ENCODE measurements at places on chromosomes 1 and 21.

- DNase-seq: no peak
Observed at GRCh38 chr1:162088281-162088969, 18.9 kb downstream of the NOS1AP start.

DNA sequence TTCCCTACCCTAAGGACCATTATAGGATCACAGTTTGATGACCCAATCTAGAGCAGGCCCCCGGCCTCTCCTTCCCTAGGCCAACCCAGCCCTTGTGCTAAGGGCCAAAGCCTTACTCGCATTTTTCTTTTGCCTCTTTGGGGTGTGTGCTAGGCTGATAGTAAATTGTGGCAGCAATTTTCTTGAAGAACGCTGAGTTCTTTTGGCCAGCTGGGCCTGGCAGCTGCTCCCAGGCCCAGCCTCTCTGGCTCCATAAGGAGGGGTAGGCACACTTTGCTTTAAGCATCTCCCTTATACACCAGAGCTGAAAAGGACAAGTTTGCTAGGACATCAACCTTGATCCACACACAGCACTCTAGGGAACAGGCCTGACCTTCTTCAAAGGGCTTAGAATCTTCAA is 4.2 kb downstream of the OLFML2B start:
- no peak for DNase-seq

GRCh38 chr1:41791667-41792484 is 126.8 kb downstream of the HIVEP3 start:
- no peak for DNase-seq

GRCh38 chr1:71200503-71200902 is 119.7 kb upstream of the ZRANB2 start:
- DNase-seq: no peak

DNA sequence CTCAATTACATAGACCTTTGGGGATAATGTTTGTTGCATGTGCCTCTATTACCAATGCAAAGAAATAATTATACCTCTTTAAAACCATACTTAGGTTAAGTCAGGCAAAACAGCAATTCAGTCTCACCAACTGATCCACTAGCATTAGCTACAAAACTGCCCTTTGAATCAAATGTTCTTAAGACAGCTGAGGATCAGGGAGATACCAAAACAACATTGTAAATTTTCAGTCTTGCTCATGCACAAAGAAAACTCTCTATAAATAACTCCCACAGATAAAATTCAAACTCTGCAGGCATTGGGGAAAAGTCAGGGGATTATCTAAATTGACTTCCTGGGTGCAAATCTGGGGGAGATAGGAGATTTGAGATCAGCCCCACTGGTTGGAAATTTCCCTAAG is 100.9 kb upstream of the DPT start:
- DNase-seq: no peak

DNA sequence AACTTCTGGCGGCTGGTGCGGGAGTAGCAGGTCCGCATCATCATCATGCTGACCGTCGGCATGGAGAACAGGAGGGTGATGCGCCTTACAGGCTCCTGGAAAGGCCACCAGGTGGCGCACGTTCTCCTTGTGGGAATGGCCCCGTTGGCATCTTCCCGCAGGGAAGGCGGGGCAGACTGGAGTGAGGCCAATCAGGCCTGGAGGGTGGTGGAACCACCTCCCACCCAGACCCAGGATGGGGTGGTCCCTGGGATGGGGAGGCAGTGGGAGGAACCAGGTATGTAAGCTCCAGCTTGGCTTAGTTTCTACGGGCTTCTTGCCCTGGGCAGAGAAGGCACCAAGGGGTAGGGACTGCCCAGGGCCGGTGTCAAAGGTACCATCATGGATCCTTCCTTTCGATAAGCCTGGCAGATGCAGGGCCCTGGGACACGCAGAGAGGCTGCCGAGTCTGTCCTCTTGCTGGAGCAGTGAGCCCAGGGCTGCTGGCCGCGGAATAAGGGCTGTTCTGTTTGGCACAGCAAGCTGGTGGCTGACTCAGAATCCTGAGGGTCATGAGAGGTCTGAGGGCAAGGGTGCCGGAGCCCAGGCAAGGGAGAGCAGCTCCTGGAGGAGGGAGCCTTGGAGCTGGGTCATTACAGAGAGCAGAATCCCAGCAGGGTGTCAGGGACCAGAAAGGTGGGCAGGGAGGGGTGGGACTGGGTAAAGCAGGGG is 8.7 kb upstream of the LGR6 start:
- DNase-seq: peak; percentile 48

DNA sequence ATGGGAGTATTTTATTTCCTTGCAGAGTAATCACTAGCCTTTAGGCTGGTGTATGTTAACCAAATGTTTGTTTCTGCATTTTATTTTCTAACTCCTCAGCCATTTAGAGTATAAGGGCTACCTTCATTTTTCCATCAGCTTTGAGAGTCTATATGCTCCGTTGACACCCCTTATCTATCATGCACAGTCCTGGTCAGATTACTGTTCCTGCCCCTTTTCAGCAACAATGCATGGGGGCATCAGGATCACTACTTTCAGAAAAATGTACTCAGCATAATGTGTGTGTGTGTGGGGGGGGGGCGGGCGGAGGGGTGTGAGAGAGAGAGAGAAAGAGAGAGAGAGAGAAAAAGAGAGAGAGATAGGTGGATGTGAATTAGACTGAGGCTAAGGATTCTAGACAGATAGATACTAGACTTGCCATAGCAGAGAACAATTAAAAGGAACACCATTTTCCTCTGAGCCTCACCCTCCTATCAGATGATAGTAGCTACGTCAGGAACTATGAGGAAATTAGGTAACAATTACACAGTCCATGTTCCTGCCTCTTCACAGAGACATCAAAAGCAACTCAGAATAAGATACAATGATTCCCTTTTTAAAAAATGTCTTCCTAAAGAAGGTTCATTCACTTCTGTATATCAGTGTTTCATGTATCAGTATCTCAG is 40.8 kb downstream of the FCER1A start:
- no peak for DNase-seq

- no peak for DNase-seq
Observed at GRCh38 chr1:27368869-27369582, 2.3 kb upstream of the MAP3K6 start.

GRCh38 chr1:93904228-93904627 is 5.0 kb downstream of the GCLM start:
- no peak for DNase-seq

DNA sequence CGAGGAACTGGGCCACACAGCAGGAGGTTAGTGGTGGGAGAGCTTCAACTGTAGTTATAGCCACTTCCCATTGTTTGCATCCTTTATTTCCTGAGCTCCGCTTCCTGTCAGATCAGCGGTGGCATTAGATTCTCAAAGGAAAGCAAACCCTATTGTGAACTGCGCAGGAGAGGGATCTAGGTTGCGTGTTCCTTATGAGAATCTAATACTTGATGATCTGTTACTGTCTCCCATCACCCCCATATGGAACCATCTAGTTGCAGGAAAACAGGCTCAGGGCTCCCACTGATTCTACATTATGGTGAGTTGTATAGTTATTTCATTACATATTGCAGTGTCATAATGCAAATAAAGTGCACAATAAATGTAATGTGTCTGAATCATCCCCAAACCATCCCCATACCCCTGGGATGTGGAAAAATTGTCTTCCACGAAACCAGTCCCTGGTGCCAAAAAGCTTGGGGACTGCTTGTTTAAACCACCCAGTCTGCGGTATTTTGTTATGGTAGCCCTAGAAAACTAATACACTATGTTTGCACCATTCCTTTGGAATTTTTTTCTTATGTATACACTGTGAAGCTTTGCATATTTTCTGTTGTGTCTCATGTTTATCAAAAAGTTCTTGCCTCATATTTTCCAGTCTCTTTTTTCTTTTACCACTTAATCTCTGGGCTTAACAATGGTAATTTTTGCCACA is 136.6 kb upstream of the IVNS1ABP start:
- no peak for DNase-seq

DNA sequence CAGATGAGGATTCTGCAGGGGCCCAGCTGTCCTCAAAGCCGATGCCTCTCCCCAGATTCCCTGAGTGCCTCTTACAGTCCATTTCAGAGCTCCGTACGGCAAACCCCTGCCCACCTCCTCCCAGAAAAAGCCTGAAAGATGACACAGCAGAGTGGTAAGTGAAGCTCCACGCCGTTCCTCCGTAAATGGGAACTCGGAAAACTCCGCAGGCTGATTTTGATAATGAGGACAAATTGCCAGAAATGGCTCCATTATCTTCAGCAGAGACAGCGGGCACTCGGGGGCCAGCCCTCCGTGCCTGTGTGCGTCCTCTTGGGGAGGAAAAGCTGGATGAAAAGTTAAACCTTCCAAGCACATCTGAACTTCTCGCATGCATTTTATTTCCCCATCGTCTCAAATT is 81.1 kb downstream of the NPHP4 start:
- no peak for DNase-seq

DNA sequence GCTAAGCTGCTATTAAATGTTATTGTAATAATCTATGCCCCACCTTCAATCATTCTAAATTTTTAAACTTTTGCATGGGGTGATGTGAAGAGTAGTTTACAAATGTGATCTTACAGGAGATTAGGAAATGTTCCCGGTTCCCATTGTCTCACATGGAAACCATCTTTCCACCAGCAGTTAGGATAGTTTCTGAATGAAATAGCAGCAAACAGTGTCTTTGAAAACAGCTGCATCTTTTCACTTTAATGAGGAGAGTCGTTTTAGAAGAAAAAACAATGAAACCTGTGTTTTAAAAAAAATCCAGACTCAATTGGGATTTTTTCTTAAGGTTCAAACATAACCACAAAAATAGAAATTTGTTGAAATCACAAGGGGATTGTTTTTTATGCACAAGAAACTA is 134.2 kb downstream of the TLR5 start:
- DNase-seq: no peak

- DNase-seq: no peak
Observed at GRCh38 chr21:42760951-42761751, 107.7 kb downstream of the PDE9A start.

DNA sequence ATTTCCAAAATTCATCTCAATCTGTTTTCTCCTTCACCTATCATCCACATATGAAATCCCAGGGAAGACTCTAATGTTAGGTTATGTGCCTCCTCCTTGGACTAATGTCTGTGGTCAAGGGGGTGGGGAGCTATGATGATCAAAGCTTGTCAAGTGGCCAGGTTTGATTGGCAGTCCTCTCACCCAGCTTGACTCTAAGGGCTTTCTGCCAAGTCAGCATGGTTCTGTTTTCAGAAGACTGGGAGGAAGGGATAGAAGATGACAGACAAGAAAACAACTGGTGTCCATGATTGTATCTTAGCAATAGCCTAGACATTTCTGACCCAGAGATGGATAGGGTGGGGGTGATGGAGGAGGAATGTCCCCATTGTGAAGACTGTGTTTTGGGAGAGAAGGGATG is 9.1 kb upstream of the THEM5 start:
- DNase-seq: no peak

DNA sequence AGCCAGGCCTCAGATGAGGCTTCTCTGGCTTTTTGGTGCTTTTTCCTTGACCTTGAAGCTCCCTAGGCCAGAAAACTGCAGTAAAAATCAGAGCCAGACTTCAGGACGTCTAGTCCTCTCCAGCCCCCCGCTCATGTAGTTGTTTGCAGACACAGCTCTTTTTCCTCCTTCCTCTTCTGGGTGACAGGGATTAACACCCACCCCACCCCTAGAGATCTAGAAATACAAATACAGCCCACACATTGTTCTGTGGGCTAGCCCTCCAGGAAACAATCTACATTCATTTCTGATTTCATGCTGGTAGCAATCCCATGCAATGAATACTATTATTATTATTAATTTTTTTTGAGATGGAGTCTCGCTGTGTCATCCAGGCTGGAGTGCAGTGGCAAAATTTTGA is 9.9 kb upstream of the CLSTN1 start:
- DNase-seq: no peak

- DNase-seq: no peak
Observed at GRCh38 chr1:3543076-3544039, 68.0 kb downstream of the MEGF6 start.

- DNase-seq: no peak
Observed at GRCh38 chr1:7346600-7347570, 424.2 kb upstream of the VAMP3 start.

GRCh38 chr1:159170639-159171038 is 776 bp upstream of the CADM3 start:
- no peak for DNase-seq

- no peak for DNase-seq
Observed at GRCh38 chr1:4597020-4597419, 57.4 kb upstream of the AJAP1 start.

GRCh38 chr1:209411491-209411929 is 172.0 kb upstream of the CAMK1G start:
- no peak for DNase-seq

- DNase-seq: no peak
Observed at GRCh38 chr1:93448983-93449804, 1.3 kb downstream of the FNBP1L start.

- DNase-seq: no peak
Observed at GRCh38 chr1:54869173-54869851, 17.7 kb downstream of the DHCR24 start.

DNA sequence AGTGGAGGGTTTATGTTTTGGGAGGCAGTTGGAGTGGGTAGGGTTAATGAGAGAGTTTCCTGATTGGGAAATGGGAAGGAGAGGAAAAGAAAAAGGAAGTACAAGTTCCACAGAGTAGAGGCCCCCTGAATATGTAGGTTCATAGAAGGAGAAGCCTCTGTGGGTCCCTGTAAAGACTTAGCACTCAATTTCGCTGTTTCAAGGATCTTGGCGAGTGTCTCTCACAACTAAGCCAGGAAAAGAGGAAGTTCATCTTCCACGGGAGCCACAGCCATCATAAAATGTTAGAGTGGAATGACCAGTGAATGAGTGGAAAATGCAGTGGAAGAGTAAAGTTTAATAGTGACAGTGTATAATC is 17.4 kb upstream of the DPYD start:
- no peak for DNase-seq

- DNase-seq: no peak
Observed at GRCh38 chr1:83818916-83819315, 180.0 kb downstream of the TTLL7 start.

- DNase-seq: no peak
Observed at GRCh38 chr1:53088616-53089300, 26.7 kb downstream of the PODN start.

DNA sequence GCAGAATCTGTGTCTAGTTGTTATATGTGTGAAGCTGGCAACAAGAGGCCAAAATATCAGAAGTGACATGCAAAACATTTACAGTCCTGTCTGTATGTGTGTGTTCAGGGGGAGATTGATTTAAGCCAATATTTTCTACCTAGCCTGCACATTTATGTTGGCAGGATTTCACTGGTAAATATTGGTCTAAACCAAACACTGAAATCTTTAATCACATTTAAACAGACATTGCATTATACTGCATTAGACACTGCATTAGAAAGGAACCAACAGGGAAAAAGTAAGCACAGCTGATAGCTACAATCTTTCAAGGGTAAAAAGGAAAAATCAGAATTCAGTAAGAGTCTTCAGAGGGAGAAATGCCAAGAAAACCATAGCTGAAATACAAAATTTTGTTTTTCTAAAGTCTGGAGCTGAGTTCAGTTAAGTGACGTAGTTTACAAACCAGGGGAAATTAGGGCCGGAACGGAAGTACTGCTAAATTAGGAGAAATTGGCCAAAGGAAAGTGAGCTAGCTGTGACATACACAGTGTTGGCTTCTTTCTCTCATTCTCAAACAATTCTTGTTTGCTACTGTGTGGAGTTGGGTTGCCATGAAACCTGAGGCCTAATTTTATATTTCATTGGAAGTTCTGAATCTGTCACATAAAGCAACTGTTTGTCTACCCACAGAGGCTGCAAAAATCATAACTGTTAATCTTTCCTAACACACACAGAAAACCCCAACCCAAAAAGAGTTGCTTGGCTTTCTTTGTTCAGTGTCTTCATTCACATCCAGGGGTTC is 217.3 kb upstream of the SGIP1 start:
- no peak for DNase-seq

- no peak for DNase-seq
Observed at GRCh38 chr1:228984107-228984506, 248.8 kb downstream of the RHOU start.

GRCh38 chr1:162172311-162173102 is 103.0 kb downstream of the NOS1AP start:
- no peak for DNase-seq
